ENCODE measurements at places on chromosomes 5 and 9.

DNA sequence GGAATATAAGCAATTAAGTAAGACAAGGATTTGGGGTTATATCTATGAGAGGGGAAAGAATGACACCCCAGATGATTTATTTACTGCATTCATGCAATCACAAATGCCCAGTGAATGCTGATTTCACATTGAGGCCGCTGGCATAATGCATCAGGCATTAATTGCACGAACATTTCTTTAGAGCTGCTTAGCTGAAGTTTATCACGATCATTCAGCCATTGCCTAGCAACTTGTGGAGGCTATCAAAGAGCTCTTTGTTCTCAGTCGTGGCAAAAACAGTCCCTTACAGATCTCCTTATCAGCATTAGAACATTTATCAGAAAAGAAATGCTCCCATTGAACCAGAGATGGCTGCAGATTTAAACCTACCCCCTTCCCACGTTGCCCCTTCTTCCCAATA is 88.7 kb upstream of the PRRC1 start:
- DNase-seq = no peak

DNA sequence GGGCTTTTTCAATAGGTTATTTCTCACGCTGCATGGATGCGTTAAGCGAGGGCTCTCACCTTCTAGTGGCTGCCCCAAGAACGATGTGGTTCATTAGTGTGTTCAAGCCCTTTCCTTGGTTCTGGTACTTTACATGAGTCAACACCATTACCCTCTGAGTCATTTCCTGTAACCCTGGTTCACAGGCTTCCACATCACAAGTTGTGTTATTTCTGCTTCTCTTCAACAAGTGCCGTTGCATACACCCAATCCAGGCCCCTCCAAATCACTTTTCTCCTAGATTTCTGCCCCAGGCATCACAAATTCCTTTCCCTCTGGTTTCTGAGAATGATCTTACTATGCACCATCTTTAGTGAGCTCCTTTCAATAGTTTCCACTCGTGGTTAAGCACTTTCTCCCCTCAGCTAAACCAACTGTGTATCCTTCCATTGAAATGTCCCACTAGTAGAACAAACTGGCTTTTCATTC is 69.5 kb upstream of the RAD23B start:
- DNase-seq = no peak

GRCh38 chr5:169298193-169298592 is 2.7 kb downstream of the SLIT3 start:
- no peak for DNase-seq

DNA sequence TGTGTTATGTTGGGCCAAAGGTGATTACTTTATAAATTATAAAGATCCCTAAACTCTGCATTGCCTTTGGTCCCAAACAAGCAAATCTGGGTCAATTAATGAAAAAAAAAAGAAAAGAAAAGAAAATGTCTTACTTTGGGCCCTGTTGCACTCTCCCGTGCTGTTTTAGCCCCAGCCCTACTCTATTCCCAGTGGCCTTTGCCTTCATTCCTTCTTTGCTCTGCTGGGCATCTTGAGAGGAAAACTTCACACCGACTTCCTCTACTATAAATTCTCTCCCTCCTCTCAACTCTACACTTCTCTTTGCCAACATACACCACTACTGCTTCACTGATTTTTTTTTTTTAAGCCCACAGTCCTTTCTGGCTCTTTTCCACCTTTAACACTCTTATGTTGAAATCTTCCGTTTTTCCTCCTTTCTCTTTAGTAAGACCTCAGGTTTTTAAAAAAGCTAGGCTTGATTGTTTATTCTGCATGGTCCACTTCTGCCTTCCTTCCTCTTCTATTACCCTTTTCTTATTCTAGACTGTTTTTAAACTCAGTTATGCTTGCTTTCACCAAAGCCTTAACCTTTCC is 4.5 kb upstream of the MSMP start:
- no peak for DNase-seq

DNA sequence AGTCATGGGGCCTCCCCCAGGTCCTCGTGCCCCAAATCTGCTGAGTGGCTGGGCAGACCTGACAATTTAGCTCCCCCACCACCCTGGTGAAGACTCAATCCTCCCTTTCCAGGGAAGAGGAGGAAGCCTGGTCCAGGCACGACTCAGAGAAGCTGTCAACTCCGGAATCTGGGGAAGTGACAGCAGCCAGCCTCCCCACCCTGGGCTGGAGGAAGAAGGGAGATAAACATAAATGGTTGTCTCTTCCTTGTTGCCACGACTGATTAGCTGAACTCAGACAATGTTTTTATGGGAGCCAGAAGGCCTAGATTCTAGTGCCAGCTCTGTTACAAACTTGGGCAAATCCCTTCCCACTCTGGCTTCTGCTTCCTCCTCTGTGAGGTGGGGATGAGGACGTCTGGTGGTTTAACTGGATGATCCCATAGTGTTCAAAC is 15.4 kb downstream of the CCDC69 start:
- no peak for DNase-seq

DNA sequence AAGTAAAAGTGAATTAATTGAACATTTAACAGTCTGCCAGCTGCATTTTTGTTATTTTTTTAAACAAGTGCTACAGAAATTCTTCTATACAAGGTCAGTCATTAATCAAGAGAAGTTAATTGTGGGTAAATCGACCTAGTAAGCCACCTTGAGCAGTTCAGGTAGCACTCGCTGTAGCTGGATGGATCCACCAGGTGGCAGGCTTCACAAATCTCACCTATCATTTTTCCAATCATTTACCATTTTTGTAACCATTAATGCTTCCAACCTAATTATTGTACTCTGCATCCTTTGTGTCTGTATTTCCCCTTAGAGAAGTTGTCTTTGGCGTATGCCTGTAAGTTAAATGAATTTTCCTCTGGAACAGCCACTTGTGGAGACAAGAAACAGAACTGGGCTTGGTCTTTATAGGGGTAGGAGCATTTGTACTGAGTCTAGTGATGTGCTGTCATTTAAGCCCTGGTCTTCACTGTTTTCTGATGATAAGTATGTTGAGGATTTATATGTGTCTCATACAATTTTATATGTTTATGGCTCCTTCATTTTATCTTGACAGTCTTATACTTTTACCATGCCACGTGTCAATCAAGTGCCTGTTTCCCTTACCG is 39.5 kb downstream of the CD180 start:
- no peak for DNase-seq

DNA sequence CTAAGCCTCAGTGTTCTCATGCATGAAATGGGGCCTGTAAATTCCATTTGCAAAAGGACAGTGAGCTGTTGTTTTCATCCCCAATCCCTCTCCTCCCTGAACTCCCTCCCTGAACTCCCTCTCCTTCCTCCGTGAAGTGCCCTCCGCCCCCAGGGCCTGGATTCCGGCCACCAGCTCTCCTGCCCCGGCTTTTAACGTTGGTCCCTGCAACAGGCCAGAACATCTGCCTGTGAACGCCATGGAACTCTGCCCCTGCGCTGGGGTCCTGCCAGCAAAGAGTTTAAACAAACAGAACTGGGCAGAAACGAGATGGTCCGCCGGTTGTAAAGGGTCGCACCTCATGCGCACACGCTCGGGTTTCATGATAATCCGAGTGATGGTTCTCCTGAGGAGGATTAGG is 62.4 kb downstream of the SMIM23 start:
- DNase-seq = no peak

DNA sequence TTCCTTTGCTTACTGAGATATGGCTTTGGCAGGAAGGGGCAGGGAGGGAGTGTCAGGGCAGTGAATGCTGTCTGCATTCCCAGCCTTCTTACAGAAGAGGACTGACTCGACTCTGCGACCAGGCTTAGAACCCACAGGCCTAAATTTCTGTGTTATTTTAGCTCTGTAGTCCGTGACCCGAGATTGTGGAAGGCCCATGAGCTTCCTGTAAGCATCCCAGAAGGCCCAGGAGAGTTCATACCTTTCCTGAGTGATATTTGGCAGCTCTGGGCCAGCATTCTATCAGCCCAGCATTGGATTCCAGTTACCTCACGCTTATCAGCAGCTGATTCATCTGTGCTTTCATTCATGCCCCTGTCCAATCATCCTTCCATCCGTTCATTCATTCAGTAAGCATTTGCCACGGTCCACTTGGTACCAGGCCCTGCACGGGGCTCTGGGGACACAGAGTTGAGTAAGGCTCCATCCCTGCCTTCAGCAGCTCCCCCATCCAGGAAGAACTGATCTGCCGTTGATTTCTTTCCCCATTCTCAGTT is 28.2 kb upstream of the RPL26L1 start:
- DNase-seq = no peak

DNA sequence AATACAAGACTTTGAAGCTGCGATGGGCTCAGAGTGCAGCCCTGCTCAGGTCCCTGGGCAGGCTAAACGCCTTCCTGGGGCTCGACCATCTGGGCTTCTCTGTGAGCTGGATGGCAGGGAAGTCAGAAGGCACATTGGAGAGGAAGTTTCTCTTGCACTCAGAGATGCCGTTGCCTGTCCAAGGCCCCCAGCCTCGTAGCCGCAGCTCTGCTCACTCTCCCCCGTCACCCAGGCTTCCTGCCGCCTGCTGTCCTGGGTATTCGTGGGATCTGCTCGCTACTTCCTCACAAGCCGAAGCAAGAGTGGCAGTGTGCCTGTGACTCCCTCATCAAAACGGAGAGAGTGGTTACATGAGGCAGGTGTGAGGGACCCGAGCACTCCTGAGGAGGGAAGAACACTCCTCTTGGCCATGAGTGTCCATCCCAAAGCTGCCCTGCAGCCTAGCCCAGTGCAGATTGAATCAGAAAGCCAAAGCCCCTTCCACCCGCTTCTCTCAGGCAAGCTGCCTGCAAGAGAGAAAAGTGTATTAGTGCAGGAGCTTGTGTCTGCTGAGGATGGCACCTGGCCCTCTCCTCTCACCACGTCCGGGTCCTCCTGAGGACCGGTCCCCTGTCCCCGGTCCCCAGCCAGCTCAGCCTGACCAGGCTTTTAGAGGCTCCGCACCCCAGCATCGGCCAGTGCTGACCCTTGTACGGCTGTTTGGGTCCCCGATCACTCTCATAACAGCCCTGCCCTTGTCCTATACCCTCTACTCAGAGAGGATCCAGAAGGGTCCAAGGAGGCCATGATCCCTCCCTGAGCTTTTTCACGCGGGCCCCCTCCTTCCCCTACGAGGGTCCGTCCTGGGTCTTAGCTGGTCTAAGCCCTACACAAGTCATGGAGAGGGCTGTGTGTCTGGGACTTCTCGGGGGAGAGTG is 7.3 kb downstream of the FCN2 start:
- DNase-seq = peak; percentile 52

DNA sequence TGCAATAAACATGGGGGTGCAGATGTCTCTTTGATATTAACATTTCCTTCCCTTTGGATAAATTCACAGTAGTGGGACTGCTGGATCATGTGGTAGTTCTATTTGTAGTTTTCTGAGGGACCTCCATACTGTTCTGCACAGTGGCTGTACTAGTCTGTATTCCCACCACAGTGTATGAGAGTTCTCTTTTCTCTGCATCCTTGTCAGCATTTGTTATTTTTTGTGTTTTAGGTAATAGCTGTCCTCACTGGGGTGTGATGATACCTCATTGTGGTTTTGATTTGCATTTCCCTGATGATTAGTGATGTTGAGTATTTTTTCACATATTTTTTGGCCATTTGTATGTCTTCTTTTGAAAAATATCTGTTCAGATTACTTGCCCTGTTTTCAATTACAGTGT is 562.5 kb downstream of the CSNK1G3 start:
- no peak for DNase-seq

GRCh38 chr5:157611571-157612476 is 36.2 kb upstream of the ADAM19 start:
- no peak for DNase-seq

DNA sequence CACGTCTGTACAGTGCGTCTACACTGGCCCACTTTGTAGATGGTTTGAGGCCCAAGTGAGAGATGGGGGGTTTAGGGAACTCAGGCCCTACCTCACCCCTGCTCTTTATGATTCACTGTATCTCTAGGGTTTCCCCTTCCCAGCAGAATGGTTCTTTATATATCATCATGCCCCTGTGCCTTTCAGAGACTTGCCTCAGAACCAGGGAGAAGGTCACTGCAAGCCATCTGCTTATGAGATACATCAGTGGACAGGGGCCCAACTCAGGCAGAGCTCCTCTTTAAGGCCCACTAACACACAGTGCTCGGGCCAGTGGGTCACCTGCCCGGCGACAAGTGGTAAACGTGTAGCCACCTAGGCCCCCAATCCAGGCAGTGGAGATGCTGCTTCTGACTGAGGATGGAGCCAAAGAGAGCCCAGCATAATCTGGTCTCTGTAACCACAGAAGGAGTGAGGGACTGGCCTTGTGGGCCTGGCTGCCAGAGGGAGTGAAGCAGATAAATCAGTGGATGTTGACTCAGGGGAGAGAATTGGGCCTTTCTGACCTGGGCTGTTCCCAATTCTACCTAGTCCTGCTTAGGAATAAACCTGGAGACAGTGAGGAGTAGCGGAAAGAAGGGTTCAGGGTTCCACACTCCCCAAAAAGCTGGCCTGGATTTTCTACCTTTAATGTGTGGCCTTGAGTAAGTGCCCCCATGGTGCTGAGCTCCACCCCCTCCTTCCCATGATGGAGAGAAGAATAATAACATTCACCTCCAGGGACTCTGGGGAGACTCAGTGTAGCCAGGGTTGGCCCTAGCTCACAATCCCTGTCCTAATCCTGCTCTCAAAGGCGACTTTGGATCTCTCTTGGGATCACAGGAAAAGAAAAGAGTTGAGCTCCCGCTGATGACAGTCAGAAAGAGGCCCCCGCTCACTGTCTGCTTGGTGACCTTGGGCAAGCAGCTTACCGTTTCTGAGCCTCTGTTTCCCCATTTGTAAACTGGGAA is 2.8 kb upstream of the DUSP1 start:
- DNase-seq = peak; percentile 62

DNA sequence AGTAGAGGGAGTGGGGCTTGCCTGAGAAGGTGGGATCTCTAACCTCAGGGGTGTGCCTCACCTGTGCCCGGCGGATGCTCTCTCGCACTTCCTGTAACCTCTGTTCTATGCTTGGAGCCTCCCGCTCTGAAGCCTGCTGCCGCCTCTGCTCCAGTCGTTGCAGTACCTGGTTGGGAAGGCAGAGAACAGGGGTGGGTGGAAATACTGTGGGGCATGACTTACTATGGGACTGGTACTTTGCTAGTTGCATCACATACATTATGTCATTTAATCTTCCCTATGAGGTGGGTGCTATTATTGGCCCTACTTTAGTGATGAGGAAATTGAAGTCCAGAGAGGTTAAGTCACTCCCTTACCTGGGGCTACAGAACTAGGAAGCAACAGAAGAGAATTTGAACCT is 5.2 kb downstream of the FCHSD1 start:
- peak; percentile 46 for DNase-seq

DNA sequence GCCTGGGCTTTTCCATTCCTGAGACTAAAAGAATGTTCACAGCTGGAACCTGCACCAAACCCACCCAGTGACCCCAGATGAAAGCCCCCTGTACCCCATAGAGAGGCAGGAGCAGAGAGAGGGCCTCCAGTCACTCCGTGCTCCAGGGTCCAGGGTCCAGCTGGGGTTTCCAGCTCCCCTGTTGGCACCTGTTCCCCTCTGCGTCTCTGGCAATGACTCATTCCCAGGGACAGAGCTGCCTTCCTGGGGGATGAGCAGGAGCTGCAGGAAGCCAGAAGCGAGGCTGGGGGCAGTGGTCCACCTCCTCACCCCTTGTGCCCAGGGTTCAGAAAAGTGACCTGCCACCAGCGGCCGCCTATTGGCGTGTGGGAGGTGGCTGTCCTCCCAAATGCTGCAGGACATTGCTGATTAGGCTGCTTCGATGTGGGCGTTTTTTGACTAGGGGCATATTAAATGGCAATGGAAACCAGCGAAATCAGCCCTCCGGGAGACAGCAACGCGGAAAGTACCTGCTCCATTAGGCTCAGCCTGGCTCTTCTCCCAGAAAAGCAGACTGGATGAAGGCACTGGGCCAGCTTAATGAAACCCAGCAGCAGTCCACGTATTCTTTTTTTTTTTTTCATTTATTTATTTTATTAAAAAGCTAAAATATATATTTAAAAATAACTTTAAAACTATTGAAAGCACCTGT is 97.4 kb downstream of the DAP start:
- no peak for DNase-seq

- DNase-seq = no peak
Measured at GRCh38 chr5:30572279-30572678, 621.2 kb upstream of the CDH6 start.

All from upper lobe of right lung (tissue), 1 donor.